H4 (cell line): ENCODE measurements at places on chromosomes 12 and 14. TPM values are rescaled to one million over a fixed set of nuclear protein-coding genes. Genes with fewer than 3 reads are reported as not detected.

Gene HCAR2
- total RNA-seq: 0.31 TPM in 1 of 2 replicates, not detected in the other

- no peak for DNase-seq
Observed at GRCh38 chr14:79421811-79422210, 789.5 kb downstream of the DIO2 start.

DNA sequence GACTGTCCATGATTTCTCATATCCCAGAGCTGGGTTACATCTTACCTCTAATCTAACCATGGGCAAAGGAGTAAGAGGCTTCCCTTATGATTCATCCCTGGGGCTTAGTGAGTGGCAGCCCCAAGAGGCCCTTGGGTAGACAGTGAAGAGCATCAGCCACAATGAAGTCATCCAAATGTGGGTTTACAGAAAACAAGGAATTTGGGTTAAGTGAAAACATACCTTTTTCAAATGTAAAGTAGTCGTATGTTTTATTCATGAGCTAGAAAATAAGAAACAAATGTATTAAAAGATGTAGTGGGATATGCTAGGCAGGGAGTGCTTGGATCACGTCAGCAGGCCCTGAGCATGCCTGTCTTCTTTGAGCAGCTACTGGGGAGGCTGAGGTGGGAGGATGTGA is 54.0 kb upstream of the ELK3 start:
- DNase-seq: no peak

DNA sequence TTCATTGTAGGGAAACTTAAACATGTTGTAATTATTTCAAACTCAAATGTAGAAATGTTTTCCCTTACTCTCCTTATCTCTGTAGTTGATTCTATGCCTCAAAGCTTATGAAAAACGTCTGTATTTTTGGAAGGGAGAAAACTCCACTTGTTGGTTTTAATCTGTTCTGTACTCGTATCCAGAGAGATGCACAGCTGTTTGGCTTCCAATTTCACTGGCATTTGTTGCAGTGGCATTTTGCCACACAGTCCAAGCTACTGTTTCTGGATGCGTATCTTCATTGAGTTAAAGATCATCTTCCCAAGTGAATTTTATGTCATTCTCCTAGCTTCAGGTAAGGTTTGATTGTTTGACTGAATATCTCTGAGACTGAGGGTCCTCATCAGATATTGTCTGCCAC is 481.4 kb downstream of the TRHDE start:
- DNase-seq: no peak

DNA sequence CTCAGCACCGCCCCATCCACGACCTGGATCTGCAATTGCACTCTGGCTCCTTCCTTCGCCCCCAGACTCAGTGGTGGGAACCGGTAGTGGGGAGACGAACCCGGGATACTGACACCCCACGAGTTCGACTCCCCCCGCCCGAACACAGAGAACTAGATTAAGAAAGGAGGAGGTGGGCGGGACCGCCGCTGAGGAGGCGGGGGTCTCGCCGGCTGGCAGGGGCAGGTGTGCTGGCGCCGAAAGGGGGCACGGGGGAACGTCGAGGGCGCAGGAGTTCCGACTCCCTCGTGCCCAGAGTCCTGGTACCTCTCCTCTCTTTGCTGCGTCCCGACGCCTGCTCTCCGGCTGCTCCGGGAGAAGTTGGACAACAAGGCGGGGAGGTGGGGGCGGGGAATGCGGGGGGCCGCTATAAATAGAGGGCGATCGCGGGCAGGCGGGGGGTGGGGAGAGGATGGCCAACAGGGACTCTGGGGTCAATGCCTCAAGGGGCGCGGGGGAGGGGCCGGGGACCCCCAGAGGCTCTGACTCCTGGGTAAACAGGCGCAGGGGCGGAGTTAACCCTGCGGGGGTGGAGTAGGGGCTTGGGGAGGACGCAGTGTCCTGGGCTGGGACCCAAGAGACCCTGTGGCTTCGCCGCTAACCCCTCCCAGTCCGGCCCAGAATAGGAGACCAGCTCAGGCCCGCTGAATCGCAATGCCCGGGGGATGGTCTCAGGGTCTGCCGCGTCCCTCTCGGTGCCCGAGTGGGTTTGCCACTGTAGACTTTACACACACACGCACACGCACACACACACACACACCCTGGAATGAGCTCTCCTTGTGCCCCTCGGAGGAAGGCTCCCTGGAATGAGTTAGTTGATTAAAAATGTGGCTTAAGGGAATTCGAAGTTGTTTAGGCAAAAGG is 761 bp upstream of the NDRG2 start:
- DNase-seq: no peak
